ENCODE measurements at places on chromosomes 3 and 15. TPM values are rescaled to one million over a fixed set of nuclear protein-coding genes. Genes with fewer than 3 reads are reported as not detected.

Gene SYNM
- 14.3 TPM for total RNA-seq

Gene CAPN3
- 0.15 TPM for total RNA-seq

Gene SOX14
- not detected for total RNA-seq

Gene PPP2R3A
- 7.1 TPM for total RNA-seq

Gene TMEM108
- not detected for total RNA-seq

Gene CCDC50
- total RNA-seq: 191 TPM

Gene ARPP19
- 226 TPM for total RNA-seq

Gene MYL3
- total RNA-seq: not detected

Gene OCA2
- not detected for total RNA-seq

Gene SLC38A3
- total RNA-seq: under 0.01 TPM

Gene FANCI
- total RNA-seq: 38.0 TPM

Gene ANKRD34C
- total RNA-seq: not detected

Gene P3H2
- under 0.01 TPM for total RNA-seq

Gene SMCO1
- total RNA-seq: not detected

Gene MESP2
- 0.15 TPM for total RNA-seq

Gene PHC3
- total RNA-seq: 16.4 TPM

Gene MAP6D1
- total RNA-seq: 1.3 TPM

Gene SLC28A1
- not detected for total RNA-seq

Gene SPSB4
- total RNA-seq: under 0.01 TPM

Gene FSD2
- total RNA-seq: not detected

Gene SLC24A5
- under 0.01 TPM for total RNA-seq

Gene HCLS1
- 55.2 TPM for total RNA-seq

Gene PIGZ
- total RNA-seq: 2.6 TPM

Gene TOMM70
- 50.8 TPM for total RNA-seq

Gene HRH1
- total RNA-seq: 17.2 TPM

Gene DLL4
- 218 TPM for total RNA-seq

Gene MYO5C
- total RNA-seq: 2.9 TPM

Gene ASB14
- total RNA-seq: not detected

Gene GOLGA6L10
- total RNA-seq: 0.15 TPM

Gene EFL1
- 33.9 TPM for total RNA-seq

Gene PPCDC
- 18.2 TPM for total RNA-seq

Gene USP50
- not detected for total RNA-seq

Gene INTS14
- 43.2 TPM for total RNA-seq

Gene CLDN16
- under 0.01 TPM for total RNA-seq

Gene MESP1
- total RNA-seq: 0.65 TPM

Gene ENTPD3
- total RNA-seq: not detected

Gene AGBL1
- total RNA-seq: not detected

Gene GLDN
- total RNA-seq: under 0.01 TPM

Gene CKMT1A
- total RNA-seq: not detected

Gene CILP
- not detected for total RNA-seq

Gene CPLX3
- not detected for total RNA-seq

Gene GATM
- 0.32 TPM for total RNA-seq

Gene ZNF621
- 8.2 TPM for total RNA-seq
